ENCODE measurements at places on chromosomes 7 and 10.

DNA sequence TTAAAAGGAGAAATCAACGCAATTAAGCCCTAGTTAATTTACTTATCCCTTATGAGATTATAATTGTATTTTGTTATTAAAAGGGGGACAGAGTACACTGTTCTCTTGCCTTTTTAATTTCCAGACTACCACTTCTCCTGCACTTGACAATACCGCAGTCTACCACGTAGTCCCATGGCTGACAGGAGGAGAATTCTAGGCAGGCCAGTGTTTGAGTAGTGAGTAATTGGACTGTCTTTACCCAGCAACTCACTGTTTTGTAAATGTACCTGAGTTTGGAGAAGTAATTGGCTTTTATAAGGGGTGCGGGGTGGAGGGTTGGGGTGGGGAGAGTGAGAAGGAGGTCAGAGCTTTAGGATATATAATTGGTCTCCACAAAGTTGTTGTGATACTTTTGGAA is 85.4 kb downstream of the CFTR start:
- no peak for DNase-seq

DNA sequence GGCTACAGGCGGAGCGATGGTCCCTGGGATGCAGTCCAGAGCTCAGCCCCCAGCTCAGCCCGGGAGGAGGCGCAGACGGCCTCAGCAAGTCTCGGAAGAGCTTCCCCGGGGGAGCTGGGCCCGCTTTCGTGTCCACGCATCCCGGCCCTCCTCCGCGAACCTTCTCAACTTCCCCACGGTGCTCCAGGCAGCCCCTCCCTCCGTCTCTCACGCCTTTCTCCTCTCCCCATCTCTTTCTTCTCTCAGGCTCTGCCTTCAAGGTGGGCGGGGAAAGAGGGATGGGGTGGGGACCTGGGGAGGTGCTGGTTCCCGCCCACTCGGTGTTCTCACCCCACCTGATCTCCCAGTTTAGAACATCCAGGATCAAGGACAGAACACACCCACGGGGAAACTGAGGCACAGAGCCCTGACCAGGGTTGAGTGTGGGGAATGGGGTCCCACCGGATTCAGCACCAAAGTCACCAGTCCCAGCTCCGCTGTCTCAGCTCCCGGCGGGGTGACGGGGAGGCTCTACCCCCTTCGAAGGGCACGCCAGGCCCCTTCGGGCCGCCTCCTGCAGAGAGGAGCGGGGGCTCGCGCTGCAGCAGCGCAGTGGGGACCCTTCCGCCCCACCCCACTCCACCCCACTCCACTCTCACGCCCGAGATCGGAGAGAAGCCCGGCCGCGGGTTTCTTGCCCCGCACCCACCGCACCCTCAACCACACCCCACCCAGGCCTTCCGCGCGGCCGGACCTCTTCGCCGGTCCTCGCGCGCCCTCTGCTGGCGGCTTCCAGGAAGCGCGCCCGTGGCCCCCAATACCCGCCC is 18.2 kb downstream of the POLL start:
- DNase-seq, result no peak

- DNase-seq, result no peak
Measured at GRCh38 chr7:105808703-105809590, 67.5 kb downstream of the ATXN7L1 start.

- no peak for DNase-seq
Measured at GRCh38 chr7:140595468-140596092, 45.0 kb downstream of the DENND2A start.

- DNase-seq, result no peak
Measured at GRCh38 chr10:96222441-96222840, 48.9 kb downstream of the BLNK start.

DNA sequence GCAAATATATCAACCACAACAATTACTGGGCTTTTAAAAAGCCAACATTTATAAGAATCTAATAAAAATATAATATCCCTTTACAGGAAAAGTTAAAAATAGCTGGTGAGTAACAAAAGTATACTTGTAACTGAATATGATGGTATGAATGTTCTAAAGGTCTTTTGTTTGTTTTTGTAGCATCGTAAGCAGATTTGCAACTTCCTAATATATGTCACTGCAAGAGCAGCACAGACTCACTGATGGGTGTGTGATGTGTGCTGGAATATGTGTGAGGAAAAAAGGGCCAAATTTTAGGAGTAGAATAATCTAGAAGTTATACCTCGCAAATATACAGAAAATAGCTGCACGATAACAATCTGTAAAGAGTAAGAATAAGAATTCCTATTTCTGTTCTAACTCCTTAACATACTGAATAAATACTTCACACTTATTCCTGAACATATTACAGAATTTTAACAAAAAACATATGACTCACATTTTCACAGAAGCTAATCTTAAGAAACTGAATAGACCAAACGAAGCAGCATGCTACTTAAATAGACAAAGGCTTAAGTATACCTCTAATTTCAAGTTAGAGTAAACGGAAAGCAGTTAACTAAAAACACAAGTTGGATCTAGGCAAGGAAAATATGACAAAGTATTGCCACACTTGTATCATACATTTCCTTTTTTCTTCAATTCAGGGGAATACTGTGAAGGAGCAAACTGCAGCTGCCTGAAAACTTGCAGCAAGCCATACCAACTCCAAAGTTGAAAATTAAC is 9.6 kb downstream of the ETV1 start:
- no peak for DNase-seq

DNA sequence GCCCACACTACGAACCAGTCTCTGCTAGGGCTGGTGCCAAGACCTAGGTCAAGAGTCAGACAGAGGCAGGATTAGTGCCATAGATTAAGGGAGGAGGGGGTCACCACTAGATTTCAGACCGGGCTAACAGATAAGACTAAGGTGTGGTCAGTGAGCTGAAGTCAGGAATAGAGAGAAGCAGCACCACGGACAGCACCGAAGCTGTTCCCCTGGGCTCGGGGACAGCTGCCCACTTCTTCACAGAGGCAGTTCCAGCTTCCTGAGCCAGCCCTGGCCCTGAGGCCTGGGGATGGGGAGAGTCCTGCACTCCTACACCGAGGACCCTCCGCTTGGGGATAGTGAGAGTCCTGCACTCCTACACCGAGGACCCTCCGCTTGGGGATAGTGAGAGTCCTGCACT is 11.2 kb upstream of the JAKMIP3 start:
- no peak for DNase-seq

DNA sequence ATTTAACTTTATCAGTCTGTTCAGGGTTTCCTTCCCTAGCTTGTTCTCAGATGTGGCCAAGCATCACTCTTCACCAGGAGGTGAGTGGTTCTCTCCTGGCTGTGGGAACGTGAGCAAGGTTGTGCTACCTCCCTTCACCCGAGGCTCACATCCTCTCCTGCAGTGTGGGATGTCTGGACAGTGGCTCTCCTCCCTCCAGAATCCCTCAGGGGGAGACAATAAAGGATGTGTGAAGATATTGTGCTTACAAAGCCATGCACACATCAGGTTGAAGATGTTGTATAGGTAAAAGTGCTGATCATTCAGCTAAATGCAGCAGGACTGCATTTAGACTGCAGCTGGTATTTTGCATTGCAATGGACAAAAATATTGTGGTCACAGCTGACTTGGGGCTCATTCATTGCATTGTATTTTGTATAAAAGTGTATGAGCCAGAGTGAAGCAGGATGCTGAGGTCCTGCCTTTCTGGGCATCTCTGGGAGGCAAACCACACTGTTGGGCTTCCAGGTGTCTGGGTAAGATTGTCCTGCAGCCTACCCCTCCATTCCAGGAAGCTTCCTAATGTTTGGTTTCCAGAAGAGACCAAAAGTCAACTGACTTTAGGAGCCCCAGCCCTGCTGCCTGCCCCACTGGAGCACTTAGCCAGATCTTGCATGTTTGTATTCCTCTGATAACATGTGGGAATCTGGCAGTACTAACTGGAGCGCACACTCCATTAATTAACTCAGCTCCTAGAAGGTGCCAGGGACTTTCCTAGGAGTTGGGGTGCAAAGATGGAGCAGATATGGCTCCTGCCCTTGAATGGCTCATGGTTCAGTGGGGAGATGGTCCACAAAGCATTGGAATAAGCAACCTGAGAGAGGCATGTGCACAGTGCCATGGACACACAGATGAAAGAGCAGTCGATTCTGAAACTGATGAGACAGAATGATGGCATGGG is 292.5 kb upstream of the ZNF32 start:
- DNase-seq, result no peak

GRCh38 chr10:84293574-84294016 is 34.8 kb upstream of the CCSER2 start:
- no peak for DNase-seq

DNA sequence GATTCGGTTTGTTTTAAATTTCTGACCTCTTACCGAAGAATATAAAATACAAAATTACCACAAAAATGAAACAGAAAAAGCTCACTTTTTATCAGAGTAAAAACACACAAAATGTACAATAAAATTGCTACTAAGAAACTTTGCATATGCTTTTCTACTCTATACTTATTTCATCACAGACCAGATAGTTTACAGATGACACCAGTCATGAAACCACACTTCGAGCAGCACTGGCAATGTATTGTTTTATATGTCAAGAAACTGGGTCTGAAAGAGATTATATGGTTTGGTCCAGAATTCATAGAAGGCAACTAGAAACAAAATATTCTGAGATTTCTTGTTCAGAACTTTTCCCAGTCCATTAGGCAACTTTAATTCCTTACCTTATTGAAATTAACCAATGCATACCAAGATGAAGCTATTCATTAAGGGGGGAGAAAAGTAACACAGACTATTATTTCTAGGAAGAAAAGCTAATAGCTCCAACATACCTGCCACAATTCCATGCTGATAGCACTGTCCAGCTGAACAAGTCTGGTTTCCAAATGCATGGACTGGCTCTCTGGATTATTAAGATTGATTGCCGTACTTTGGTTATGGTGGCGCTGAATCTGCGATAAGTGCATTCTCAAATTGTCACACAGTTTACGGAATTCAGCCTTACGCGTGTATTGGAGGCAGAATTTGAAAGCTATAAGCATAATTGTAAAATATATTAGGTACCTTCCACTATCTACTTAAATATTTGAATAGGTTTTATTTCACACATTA is 10.0 kb downstream of the EIF3A start:
- DNase-seq, result no peak

- DNase-seq, result peak; percentile 91
Measured at GRCh38 chr7:141071260-141071854, 2.5 kb upstream of the TMEM178B start.

DNA sequence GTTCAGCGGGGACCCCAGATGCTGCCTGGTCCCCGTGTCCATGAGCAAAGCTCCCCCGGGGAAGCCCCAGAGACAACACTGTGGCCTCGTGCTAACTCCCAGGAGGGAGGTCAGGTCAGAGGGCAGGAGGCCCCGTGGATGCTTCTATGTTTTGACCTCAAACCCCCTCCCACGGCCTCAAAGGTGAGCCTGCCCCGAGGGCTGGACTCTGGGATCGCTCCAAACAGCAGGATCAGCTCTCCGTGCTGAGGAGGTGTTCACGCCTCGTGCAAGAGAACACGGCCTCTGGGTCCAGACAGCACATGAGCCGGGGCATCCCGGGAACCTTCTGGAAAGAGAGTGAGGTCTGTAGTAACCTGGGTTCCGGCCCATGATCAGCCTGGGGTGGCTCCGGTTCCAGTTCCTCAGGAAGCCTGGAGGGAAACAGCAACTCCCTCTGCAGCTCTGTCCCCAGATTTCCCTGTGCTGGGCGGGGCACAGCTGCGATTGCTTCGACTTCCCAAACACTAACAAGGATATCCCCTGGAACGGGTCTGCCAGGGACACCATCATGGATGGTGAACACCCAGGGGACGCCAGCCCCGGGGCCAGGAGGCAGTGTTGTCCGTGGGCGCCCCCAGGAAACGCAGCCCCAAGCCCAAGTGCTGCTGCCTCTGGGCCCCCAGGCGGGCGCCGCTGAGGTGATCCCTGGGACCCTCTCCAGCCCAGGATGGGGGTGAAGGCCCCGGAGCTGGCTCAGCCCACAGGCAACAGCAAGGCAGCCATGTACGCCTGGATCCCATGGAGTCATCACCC is 18.0 kb upstream of the INPP5A start:
- DNase-seq, result no peak

DNA sequence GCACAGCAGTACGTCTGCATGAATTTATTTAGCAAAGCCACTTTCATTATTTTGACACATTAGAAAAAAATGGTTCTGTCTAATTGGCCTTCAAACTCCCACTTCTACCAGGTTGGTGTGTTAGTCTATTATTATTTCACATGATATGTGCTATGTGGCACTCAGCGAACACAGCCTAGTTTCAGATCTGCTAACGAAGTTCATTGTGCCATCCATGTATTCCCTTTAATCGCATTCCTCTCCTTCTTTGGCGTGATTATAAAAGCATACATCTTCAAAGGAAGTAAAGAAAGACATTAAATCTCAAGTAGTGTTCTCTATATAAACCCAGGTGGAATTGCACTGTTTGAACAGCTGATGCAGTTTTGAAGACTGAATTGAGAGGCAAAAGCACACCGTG is 96.4 kb upstream of the CACNA2D1 start:
- peak; percentile 27 for DNase-seq

GRCh38 chr10:132208462-132209050 is 21.8 kb downstream of the DPYSL4 start:
- no peak for DNase-seq

DNA sequence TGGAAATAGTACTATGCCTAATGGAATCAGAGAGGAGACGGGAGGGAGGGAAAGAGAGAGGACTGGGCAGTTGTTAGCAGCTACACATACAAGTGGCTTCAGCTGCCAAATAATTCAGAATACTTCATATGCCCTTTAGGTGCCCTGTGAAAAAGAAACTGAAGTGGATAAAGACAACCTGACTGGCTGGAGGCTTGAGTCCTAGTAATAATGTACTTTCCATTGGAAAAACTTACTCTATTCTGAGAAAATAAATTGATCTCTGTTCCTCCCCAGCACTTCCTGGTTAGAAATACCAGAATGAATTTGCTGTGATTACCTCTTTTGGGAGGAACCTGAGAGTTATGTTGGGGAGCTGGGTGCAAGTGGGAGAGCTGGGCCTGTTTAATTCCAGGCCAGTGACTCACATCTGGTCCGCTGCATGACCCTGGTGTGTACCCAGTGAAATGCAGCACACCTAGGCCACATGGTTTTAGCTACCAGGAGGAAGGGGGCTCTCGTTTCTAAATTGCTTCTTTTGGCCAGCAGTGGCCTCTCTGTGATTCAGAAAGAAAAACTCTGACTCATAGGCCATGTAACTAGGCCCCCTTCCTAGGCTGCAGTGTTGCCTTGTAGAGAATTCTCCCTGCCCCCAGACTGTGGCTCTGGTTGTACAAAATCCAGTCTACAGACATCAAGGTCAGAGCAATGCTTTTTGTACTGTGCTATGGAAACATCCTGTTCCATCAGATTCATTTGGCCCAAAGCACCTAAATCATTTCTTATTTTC is 6.5 kb downstream of the AGFG2 start:
- no peak for DNase-seq

GRCh38 chr7:33325754-33326484 is 196.6 kb downstream of the BBS9 start:
- no peak for DNase-seq

GRCh38 chr10:50325449-50326171 is 74.3 kb upstream of the ASAH2 start:
- no peak for DNase-seq

- peak; percentile 42 for DNase-seq
Measured at GRCh38 chr7:113085781-113086390, 741 bp downstream of the GPR85 start.

DNA sequence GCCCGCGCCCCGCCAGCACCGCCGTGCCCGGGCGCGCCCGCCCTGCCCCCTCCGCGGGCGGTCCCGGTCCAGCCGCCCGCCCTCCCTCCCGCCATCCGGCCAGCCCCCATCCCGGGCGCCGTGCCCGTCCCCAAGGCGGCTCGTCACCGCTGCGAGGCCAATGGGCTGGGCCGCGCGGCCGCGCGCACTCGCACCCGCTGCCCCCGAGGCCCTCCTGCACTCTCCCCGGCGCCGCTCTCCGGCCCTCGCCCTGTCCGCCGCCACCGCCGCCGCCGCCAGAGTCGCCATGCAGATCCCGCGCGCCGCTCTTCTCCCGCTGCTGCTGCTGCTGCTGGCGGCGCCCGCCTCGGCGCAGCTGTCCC is at the start of gene HTRA1:
HTRA1 (plus strand) TSS at position 187 of the 362 bp plus-strand sequence; CDS start at position 287, 100 bp downstream.
- DNase-seq, result no peak
